SK-N-SH (cell line): ENCODE measurements at places on chromosomes 7 and 10. TPM values are rescaled to one million over a fixed set of nuclear protein-coding genes. Genes with fewer than 3 reads are reported as not detected.
A peak's percentile ranks its signal among the peaks of the same experiment; 100 is the strongest.

Gene ACTR3C
- 0.16 and 0.35 TPM in 2 replicates for polyA plus RNA-seq

Gene CLDN15
- 24.0 and 29.0 TPM in 2 replicates for polyA plus RNA-seq

Gene NEUROG3
- polyA plus RNA-seq: not detected in 2 replicates

DNA sequence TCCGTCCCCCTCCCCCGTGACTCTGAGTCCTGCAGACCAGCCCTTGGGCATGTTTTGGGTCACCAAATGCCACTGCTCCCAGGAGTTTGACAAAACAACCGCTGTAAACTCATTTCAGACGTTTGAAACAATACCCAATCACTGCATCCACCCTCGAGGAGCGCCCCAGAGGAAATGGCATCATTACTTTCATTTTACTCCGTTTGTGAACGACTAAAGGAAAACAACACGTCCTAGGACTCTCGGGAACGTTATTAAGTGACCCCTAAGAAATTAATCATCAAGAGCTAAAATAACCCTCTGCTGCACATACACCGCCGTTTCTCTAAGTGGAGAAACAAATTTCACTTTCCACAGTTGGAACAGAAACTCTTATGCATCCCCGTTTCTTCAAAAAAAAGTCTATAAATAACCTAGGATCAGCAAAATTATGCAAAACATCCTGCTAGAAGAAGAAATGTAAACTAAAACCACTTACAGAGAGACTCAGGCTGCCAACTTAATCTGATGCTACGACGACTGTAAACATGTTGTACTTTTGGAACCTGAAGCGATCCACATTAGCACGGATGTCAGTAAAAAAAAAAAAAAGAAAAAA, 109.9 kb upstream of the EFCAB10 start:
- H3K27ac ChIP-seq: no peak overlapping the region
- no peak overlapping the region for H3K4me3 ChIP-seq
- H3K36me3 ChIP-seq: no peaks in the 10 kb centered on the region
- peaks cover 16% of the 10 kb centered on the region; the same call in 1 of the 2 replicates for H3K4me1 ChIP-seq
- no peak for DNase-seq

Gene ZNF503
- polyA plus RNA-seq: 4.5 and 5.9 TPM in 2 replicates

Gene LDB3
- 0.48 and 0.73 TPM in 2 replicates for polyA plus RNA-seq

DNA sequence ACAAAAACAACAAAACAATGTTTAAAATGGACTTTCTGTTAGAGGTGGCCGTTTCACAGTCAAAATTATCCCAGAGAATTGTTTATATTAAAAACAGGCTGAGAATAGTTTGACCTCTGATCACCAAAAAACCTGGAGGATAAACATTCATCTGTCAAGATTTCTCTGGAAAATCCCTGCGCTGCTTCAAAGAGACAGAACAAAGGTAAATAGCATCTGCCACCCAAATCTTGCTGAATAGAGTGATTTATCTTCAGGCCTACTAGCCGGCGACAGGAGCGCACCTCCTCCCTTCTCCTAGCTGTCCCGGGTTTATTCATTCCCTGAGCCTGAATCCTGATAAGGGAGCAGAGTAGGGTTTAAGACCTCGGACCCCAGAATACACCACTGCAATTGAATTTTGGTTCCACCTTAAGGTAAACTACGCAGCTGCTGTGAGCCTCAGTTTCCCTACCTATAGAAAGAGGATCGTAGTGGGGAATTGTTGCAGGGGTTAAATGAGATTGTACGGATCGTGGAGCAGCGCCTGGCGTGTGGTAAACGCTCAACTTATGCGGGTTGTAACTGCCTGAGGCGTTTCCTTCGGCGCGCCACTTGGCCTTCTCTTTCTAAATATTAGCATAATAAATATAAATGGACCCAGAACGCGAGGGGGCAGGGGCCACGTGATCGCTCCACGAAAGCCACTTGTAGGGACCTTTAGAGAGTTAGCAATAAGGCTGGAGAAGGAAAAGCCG, 498 bp upstream of the ST7 start:
- peaks cover 19% of the 10 kb centered on the region for H3K4me1 ChIP-seq
- H3K36me3 ChIP-seq: peaks cover 3% of the 10 kb centered on the region; the same call in 1 of the 2 replicates
- no peaks in the 10 kb centered on the region for H3K27me3 ChIP-seq
- H3K27ac ChIP-seq: peak overlapping the region; percentile 97
- H3K4me3 ChIP-seq: peak overlapping the region; percentile 91
- peak; percentile 54 for DNase-seq

GRCh38 chr10:71713135-71714030, 6.2 kb downstream of the C10orf105 start:
- no peak for DNase-seq
- H3K27me3 ChIP-seq: no peaks in the 10 kb centered on the region; the same call in 1 of the 2 replicates
- H3K4me1 ChIP-seq: no peaks in the 10 kb centered on the region
- H3K27ac ChIP-seq: no peak overlapping the region
- no peak overlapping the region for H3K4me3 ChIP-seq

Gene BLNK
- not detected in 2 replicates for polyA plus RNA-seq

Gene PKD2L1
- polyA plus RNA-seq: not detected in 2 replicates

DNA sequence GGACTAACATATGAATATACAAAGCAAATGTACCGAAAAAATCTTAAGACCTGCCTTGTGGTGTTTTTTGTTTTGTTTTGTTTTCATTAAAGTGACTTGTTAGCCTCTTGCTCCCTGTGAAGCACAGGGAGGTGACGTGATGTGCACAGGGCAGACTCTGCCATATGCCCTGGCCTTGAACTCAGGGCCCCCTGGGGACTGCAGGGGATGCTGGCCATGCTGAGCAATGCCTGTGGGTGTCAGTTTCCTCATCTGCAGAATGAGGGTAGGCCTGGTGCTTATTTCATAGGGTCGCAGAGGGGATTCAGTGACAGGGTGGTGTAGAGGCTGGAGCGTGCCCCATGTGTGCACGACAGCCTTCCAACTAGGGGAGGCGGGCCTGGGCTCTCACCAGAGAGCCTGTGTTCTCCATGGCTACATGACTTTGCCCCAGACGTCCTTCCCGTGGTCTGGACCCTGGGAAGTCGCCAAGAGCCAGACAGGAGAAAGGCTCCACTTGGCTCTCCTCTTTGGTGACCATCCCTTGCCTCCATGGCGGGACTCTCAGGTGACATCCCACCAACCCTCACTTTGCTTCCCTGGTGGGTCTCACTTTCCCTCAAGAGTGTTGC, 14.5 kb downstream of the EGFR start:
- DNase-seq: no peak
- H3K27ac ChIP-seq: no peak overlapping the region
- H3K27me3 ChIP-seq: no peaks in the 10 kb centered on the region
- H3K36me3 ChIP-seq: no peaks in the 10 kb centered on the region; the same call in 1 of the 2 replicates

- peak overlapping the region; percentile 87 for H3K4me3 ChIP-seq
- no peak for DNase-seq
- H3K27ac ChIP-seq: peak overlapping the region; percentile 49; the same call in 1 of the 2 replicates
- peaks cover 10% of the 10 kb centered on the region for H3K36me3 ChIP-seq
These were observed 1.6 kb downstream of the BAMBI start for GRCh38 chr10:28678687-28679457.

Gene AKR1C4
- polyA plus RNA-seq: not detected in 2 replicates

Gene MICALL2
- 38.8 and 41.2 TPM in 2 replicates for polyA plus RNA-seq

- no peak overlapping the region for H3K4me3 ChIP-seq
- H3K4me1 ChIP-seq: peaks cover 1% of the 10 kb centered on the region; the same call in 1 of the 2 replicates
- H3K36me3 ChIP-seq: peaks cover 18% of the 10 kb centered on the region
- DNase-seq: no peak
- H3K27me3 ChIP-seq: no peaks in the 10 kb centered on the region
These were observed 104.7 kb upstream of the DDC start for GRCh38 chr7:50669890-50670289.

GRCh38 chr7:127029823-127030222, 222.9 kb downstream of the GRM8 start:
- no peaks in the 10 kb centered on the region for H3K4me1 ChIP-seq
- no peak overlapping the region for H3K27ac ChIP-seq
- H3K4me3 ChIP-seq: no peak overlapping the region
- no peaks in the 10 kb centered on the region for H3K36me3 ChIP-seq
- no peak for DNase-seq

GRCh38 chr7:68914006-68914405, 684.3 kb upstream of the AUTS2 start:
- no peaks in the 10 kb centered on the region for H3K36me3 ChIP-seq
- no peak overlapping the region for H3K27ac ChIP-seq
- no peaks in the 10 kb centered on the region for H3K4me1 ChIP-seq
- H3K27me3 ChIP-seq: no peaks in the 10 kb centered on the region
- DNase-seq: no peak
- H3K4me3 ChIP-seq: no peak overlapping the region

DNA sequence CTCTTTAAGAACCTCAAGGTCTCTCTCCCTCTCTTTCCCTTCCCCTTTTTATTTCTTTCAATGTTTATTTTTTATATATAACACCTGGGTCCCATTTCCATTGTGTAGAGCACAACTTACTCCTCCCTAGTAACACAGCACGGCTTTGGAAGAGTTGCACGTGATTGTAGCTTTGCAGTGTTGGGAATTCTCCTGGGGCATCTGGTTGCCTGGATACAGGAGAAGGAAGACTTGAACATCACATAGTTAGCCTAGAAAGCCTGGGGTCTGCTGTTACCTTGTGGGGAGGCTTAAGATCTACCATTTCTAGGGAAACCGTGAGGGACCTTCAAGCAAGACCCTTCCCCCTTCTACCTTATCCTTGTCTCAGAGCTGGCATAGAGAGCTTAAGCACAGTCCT, 41.1 kb upstream of the NFKB2 start:
- DNase-seq: no peak
- no peak overlapping the region for H3K27ac ChIP-seq
- H3K36me3 ChIP-seq: peaks cover 59% of the 10 kb centered on the region
- H3K27me3 ChIP-seq: no peaks in the 10 kb centered on the region
- H3K4me3 ChIP-seq: no peak overlapping the region

GRCh38 chr10:129441372-129442009, 25.6 kb upstream of the MGMT start:
- no peak overlapping the region for H3K27ac ChIP-seq
- no peaks in the 10 kb centered on the region for H3K27me3 ChIP-seq
- DNase-seq: no peak
- no peaks in the 10 kb centered on the region for H3K4me1 ChIP-seq
- no peaks in the 10 kb centered on the region for H3K36me3 ChIP-seq

- H3K4me1 ChIP-seq: no peaks in the 10 kb centered on the region
- H3K27ac ChIP-seq: no peak overlapping the region
- H3K36me3 ChIP-seq: no peaks in the 10 kb centered on the region
- no peaks in the 10 kb centered on the region; the same call in 1 of the 2 replicates for H3K27me3 ChIP-seq
- H3K4me3 ChIP-seq: no peak overlapping the region
These were observed 92.1 kb downstream of the ZNF467 start for GRCh38 chr7:149681274-149681673.

Gene PLPP4
- polyA plus RNA-seq: 27.9 and 30.3 TPM in 2 replicates

- no peaks in the 10 kb centered on the region for H3K4me1 ChIP-seq
- DNase-seq: no peak
- H3K36me3 ChIP-seq: no peaks in the 10 kb centered on the region
- H3K4me3 ChIP-seq: no peak overlapping the region
- no peaks in the 10 kb centered on the region for H3K27me3 ChIP-seq
These were observed 271.9 kb upstream of the MKI67 start for GRCh38 chr10:128398118-128398517.

Gene CCDC172
- not detected in 2 replicates for polyA plus RNA-seq

Gene FOXI2
- not detected in 2 replicates for polyA plus RNA-seq

Gene PRSS37
- polyA plus RNA-seq: not detected in 2 replicates

Gene OLAH
- not detected in 2 replicates for polyA plus RNA-seq

Gene ACBD7
- 0.54 and 0.92 TPM in 2 replicates for polyA plus RNA-seq

GRCh38 chr10:114616516-114616915, 41.6 kb downstream of the ABLIM1 start:
- H3K36me3 ChIP-seq: no peaks in the 10 kb centered on the region
- no peaks in the 10 kb centered on the region for H3K27me3 ChIP-seq
- no peak for DNase-seq
- H3K27ac ChIP-seq: no peak overlapping the region
- no peak overlapping the region for H3K4me3 ChIP-seq

- no peak overlapping the region for H3K27ac ChIP-seq
- no peak overlapping the region for H3K4me3 ChIP-seq
- DNase-seq: no peak
- H3K36me3 ChIP-seq: no peaks in the 10 kb centered on the region; the same call in 1 of the 2 replicates
- H3K4me1 ChIP-seq: no peaks in the 10 kb centered on the region
- H3K27me3 ChIP-seq: no peaks in the 10 kb centered on the region
These were observed 93.1 kb downstream of the SLC25A13 start for GRCh38 chr7:96228760-96229159.

- H3K4me1 ChIP-seq: no peaks in the 10 kb centered on the region
- H3K27ac ChIP-seq: no peak overlapping the region
- no peak overlapping the region for H3K4me3 ChIP-seq
- H3K36me3 ChIP-seq: peaks cover 56% of the 10 kb centered on the region
These were observed 15.4 kb downstream of the SEC24C start for GRCh38 chr10:73759512-73760115.

Gene AASS
- 0.92 and 1.2 TPM in 2 replicates for polyA plus RNA-seq

DNA sequence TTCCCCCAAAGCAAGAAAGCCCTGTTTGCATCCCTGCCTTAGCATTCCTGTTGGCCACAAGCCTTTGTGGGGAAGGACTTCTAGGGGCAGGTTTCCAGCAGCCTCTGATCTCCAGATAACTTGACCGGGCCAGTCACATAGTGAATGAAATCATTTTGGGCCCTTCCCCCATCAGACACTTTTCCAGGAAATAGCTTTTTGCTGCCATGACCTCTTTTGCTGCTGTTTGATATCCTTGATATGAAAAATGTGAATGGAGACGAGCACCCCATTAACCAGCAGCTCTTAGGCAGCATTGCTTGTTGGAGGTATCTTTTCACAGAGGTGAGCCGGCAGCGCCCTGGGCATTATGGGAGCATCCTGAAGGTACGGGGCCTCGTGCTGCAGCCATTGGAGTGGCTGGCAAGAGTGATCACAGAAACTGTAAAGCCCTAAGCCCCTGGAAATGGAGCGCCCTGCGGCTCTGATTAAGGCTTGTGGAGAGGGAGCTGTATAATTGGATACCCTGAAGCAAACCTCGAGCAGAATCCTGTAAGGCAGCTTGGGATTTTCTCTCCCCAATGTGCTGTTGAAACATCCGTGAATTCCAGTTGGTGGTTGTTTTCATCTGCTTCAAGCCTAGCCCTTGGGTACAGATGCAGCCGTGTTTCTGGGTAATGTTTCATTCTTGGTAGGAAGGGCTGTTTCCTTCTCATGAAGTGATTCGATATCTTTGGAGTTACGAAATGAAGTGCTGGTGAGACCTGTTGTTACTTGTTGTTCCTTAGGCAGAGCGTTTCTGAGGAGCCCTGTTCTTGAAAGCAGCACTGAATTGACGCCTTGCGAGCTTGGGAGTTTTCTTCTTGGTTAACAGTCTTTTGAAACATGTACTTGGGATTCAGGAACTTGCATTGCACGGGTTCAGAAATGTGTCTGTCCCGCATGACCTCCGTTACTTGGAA, 179.0 kb downstream of the PTEN start:
- DNase-seq: peak; percentile 16
- H3K36me3 ChIP-seq: no peaks in the 10 kb centered on the region
- H3K27me3 ChIP-seq: no peaks in the 10 kb centered on the region
- no peak overlapping the region for H3K27ac ChIP-seq
- no peaks in the 10 kb centered on the region for H3K4me1 ChIP-seq

- no peaks in the 10 kb centered on the region for H3K36me3 ChIP-seq
- no peak overlapping the region for H3K27ac ChIP-seq
- H3K4me1 ChIP-seq: peaks cover 6% of the 10 kb centered on the region; the same call in 1 of the 2 replicates
These were observed 8.4 kb downstream of the HABP2 start for GRCh38 chr10:113561214-113561613.
